H1 (cell line): ENCODE measurements at places on chromosomes 16 and 17. TPM values are rescaled to one million over a fixed set of nuclear protein-coding genes. Genes with fewer than 3 reads are reported as not detected.
A peak's percentile ranks its signal among the peaks of the same experiment; 100 is the strongest.

MPV17L gene
- total RNA-seq = 7.3 and 8.2 TPM in 2 replicates

CDC27 gene
- 87.5 and 93.7 TPM in 2 replicates for total RNA-seq

MYLK3 gene
- total RNA-seq = 0.23 and 0.35 TPM in 2 replicates

DNA sequence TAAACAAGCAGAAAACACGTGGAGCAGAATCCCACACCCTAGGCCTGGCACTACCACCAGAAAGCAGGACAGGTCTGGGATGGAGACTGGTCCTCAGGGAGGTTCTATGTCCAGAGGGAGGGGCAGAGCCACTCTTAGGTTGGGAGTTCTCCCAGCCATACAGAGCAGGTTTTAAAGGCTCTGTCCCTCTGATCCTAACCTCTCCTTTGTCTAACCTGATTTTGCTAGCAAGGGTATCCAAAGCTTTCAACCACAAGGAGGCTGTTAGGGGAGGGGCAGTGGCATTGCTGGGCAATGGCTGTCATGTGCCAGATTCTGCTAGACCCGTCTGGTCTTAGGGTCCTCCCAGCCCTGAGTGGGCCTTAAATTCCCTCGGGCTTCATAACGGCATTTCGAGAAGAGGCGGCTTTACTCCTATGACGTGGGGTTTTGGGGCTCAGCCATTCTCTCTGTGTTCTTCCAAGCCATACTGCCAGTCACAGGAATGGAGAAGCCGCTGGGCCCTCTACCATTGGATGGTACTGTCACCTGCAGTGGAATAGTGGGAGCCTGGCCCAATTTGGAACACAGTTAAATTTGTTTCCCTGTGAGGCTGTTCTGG, 5.7 kb downstream of the TPPP3 start:
- H3K27ac ChIP-seq = no peak overlapping the region
- no peak for DNase-seq
- no peak overlapping the region for H3K4me3 ChIP-seq
- H3K36me3 ChIP-seq = no peaks in the 10 kb centered on the region
- no peaks in the 10 kb centered on the region for H3K4me1 ChIP-seq

DNA sequence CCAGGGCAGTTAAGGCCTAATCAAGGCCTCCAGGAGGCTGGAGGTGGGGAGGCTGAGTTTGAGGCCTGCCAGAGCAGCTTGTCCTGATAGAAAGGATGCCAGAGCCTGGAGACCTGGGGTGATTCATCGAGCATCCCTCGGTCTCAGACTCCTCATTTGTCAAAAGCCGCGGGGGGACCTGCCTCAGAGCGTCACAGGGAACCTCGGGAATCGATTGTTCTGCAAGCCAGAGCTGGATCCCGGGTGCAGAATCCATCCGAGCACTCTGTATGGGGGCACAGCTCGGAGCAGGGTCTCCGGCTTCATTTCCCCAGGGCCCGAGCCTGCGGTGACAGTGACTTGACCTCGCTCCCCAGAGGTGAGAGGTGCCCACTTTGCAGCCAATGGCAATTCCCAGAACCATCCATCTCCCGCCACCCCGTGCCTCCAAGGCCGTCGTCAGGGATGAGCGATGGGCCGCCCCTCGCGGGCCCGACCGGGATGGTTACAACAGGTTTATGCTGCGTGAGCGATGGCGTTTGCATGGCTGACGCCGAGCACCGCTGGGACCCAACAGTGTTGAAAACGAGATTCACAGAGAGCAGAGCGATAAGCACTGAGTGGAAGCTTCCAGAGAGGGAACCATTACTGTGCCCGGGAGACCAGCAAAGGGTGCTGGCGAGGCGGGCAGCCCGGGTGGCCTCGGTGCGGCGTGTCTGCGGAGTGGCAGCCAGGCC, 117.1 kb upstream of the GSE1 start:
- H3K4me3 ChIP-seq = no peak overlapping the region
- DNase-seq = no peak
- H3K4me1 ChIP-seq = peaks cover 10% of the 10 kb centered on the region
- no peak overlapping the region for H3K27ac ChIP-seq
- H3K27me3 ChIP-seq = no peaks in the 10 kb centered on the region
- no peaks in the 10 kb centered on the region for H3K36me3 ChIP-seq

DNA sequence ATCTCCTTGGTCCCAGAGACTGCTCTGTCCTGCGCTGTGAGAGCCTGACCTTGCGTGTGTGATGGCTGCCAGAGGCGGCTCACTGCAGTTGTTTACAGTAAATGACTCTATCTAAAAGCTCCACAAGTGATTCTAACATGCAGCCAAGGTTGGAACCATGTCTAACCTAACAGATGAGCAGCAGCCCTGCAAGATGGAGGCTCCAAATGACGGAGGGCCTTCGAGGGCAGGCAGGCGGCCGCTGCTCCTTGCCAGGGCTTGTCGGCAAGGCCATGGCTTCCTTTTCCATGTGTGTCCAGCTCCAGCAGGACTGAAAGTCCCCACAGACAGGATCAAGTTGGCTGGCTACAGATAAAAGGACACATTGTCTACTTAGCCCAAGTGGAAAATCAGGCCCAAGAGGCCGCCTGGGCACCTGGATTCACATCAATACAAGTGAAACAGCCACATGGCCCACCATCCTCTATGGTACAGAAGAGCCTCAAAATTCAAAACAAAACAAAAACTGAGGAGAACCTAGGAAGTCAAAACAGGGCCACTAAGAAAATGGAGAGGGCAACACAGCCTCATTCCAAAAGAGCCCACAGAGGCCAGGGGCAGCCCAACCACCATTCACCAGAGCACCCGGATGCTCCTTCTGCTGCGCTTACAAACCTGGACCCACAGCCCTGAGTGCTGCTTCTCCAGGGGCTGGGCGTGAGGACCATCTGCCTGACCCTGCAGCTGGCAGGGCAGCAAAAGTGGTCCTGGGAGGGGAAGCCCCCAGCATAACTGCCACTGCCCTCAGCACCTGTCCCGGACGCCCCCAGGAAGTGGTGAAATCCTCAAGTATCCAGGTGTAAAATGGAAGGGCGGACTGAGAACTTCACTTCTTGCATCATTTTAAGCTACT, 65.0 kb downstream of the AMFR start:
- no peak for DNase-seq
- peaks cover 3% of the 10 kb centered on the region for H3K36me3 ChIP-seq
- H3K27ac ChIP-seq = no peak overlapping the region

- DNase-seq = peak; percentile 53
- peak overlapping the region; percentile 27; the same call in 1 of the 2 replicates for H3K27ac ChIP-seq
- no peaks in the 10 kb centered on the region for H3K27me3 ChIP-seq
- H3K4me1 ChIP-seq = peaks cover 5% of the 10 kb centered on the region
- peak overlapping the region; percentile 88 for H3K4me3 ChIP-seq
These were observed 959 bp downstream of the SSH2 start for GRCh38 chr17:29929006-29929532.
